Stimulated activated CD8-positive, alpha-beta memory T cell treated with anti-CD3 and anti-CD28 coated beads, Interleukin-12 subunit alpha, Interleukin-12 subunit beta, amount 100 ng/mL, for 1 hour (primary cell): ENCODE measurements at places on chromosomes 1 and 21.

GRCh38 chr21:30083225-30083945 lies 83.2 kb downstream of the CLDN17 start:
- DNase-seq: no peak

DNA sequence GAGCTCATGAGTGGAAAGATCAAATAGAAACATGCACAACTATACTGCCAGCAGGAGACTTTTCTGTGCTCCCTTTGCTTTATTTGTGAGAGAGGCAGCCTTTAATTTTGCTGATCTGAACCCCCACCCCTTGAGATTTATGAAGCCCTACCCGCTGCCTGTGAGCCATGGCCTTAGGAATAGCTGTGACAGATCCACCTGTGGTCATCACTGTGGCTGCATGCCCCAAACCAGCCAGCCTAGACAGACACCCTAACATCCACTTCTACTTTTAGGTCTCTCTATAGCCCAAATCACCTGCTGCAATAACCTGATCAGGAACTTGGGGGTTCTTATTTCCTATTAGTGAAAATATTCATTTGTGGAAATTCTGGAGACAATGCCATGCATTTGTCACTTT lies 196.2 kb downstream of the C1orf94 start:
- no peak for DNase-seq

GRCh38 chr1:97082160-97082848 lies 360.7 kb downstream of the PTBP2 start:
- no peak for DNase-seq

GRCh38 chr1:66090859-66091457 lies 298.3 kb downstream of the PDE4B start:
- DNase-seq: no peak

GRCh38 chr21:17795146-17796036 lies 23.8 kb downstream of the C21orf91 start:
- DNase-seq: no peak

GRCh38 chr1:89276690-89277089 lies 4.0 kb upstream of the GBP5 start:
- no peak for DNase-seq
